Neural progenitor cell (in vitro differentiated cells): ENCODE measurements at places on chromosomes 1 and 21. TPM values are rescaled to one million over a fixed set of nuclear protein-coding genes. Genes with fewer than 3 reads are reported as not detected.

Gene CFHR1
- not detected in 2 replicates for total RNA-seq

Gene TMPRSS15
- not detected in 2 replicates for total RNA-seq

Gene HTR1D
- total RNA-seq, result 1.1 and 2.0 TPM in 2 replicates

Gene FCGR3A
- total RNA-seq, result not detected in 2 replicates

DNA sequence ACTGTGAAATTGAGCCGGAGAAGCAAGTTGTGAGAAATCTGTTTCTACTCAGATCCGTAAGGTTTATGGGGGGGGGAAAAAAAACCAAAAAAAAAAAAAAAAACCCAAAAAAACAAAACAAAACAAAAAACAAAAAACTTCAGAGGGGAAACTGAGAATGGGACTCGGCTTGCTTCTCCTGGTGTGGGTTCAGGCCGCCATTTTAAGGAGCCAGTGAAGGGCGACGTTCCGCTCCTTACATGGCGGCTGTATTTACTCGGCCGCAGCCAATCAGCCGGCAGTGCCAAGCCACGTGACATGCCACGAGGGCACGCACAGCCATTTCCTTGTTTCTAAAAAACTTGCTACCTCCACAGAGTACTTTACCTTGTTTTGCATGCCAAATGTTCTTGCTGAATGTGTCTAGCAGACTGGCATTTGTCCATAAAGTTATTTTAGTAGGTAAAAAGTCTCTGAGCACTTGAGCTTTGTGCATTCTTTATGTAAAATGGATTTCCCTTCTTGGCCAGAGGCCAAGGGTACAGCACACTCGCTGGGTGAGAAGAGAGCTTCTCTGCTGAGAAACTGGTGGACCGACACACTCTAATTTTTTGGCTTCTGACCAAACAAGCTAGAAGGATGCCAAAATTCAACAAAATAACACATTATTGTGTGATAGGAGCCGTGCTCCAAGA lies 101.8 kb downstream of the NFIA start:
- no peak for DNase-seq

DNA sequence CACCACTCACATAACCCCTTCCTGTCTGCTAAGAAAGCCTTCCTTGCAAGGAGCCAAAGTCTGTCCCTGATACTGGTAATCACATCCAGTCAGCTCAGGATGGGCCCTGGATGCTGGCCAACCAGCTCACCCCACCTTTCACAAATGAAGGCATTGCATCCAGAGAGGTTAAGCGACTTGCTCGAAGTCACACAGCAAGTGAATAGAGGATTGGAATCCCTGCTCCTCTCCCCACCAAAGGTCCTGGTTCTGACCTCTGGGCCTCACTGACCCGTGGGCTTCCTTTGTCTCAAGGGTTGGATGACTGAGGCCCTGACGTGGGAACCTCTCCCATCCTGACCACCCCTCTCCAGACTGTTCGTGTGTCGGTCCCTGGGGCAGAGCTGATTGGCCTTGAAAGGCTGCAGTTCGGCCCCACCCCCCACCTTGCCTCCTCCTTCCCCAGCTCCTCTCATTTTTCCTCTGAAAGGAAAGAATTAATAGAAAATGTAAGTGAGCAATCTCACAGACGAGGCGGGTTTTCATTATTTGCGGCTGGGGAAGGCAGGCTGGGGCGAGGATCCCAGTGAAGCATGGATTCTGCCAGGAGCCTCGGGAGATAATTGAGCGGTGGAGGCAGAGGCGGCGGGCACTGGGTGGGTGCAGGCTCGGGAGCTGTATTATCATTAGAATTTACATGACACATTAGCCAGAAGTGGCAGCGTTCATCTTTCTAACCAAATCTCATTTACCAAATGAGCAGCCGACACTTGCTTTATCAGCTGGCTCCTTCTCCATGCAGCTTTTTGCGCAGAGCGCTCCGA lies 101.5 kb upstream of the CSF3R start:
- DNase-seq, result no peak

DNA sequence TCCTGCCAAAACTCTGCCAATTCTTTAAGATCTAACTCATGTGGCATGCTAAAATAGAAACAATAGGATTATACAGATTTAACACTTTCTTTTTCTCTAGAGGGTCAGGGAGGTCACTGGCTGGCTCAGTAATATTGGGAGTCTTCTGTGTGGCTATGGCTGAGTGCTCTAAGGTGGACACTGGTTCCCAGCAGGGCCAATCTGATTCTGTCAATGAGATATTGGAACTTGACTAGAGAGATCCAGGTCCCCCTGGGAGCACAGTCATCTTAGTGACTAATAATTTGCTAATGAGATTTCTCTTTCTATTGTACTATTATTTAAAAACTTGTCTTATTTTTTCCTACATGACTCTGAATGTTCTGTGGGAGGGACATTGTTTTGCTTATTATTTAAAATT lies 69.1 kb upstream of the ZP4 start:
- peak; percentile 52 for DNase-seq

GRCh38 chr1:47436979-47437446 lies 831 bp upstream of the FOXD2 start:
- peak; percentile 58 for DNase-seq

DNA sequence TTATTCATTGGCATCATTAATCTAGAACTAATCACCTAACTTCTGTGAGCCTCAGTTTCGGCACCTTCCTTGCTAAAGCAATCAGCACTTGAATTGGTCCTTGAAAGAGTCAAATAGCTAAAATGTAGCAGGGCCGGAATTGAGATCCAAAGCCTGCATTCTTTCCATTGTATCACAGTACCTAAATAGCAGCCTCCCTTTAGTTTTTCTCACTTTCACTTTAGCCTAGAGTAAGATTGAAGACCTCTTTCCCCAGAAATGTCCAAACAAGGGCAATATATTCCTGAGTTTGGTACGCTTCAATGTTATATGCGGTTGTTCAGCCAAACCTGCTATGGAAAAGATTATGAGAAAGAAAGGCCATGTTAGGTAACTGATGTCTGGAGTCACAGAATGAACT lies 121.9 kb upstream of the BMP8A start:
- no peak for DNase-seq

GRCh38 chr1:107678993-107679392 lies 286.0 kb downstream of the VAV3 start:
- DNase-seq, result no peak

DNA sequence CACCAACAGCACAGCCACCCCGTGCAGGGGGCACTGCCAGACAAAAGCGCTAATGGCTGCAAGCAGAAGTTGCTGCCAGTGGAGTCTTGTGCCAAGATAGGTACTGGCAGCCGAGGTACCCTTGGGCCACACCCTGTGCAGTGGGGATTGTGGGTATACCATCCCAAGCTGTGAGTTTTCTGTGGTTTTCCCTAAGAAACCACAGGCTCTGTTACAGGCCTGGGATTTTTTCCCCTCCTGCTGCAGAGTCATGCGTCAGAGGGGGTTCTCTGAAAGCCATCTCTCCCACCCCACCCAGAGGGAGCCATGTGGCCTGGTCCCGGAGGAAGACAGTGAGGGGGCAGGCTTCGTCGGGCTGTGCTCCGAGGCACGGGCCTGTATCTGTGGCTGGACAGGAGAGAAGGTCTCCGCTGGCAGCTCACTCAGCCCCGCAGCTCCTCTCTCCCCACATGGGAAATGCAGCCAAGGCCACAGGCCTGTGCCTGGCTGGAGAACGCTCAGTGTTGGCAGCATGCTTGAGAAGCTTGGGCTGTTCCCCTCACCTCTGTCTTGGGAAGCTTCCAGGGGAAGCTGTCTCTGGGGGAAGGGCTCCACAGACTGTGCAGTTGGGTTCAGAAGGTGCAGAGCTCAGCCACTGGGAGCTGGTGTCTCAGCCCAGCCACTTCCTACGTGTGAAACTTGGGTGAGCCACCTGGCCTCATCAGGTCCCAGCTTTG lies 42.5 kb downstream of the NEK2 start:
- no peak for DNase-seq
